Common myeloid progenitor, CD34-positive (primary cell): ENCODE measurements at places on chromosomes 12 and 14.
A peak's percentile ranks its signal among the peaks of the same experiment; 100 is the strongest.

- no peak for DNase-seq
- peaks cover 11% of the 10 kb centered on the region for H3K4me1 ChIP-seq
- no peak overlapping the region for H3K27ac ChIP-seq
- no peaks in the 10 kb centered on the region for H3K36me3 ChIP-seq
- H3K4me3 ChIP-seq, result peak overlapping the region; percentile 59
- no peaks in the 10 kb centered on the region for H3K27me3 ChIP-seq
These were observed 496 bp downstream of the PPP2R5C start for GRCh38 chr14:101761881-101762529.

- H3K4me1 ChIP-seq, result no peaks in the 10 kb centered on the region
- no peaks in the 10 kb centered on the region for H3K36me3 ChIP-seq
- H3K27ac ChIP-seq, result no peak overlapping the region
- no peak overlapping the region for H3K4me3 ChIP-seq
- peaks cover 33% of the 10 kb centered on the region for H3K27me3 ChIP-seq
These were observed 6.0 kb upstream of the KCNH5 start for GRCh38 chr14:63051301-63051700.

DNA sequence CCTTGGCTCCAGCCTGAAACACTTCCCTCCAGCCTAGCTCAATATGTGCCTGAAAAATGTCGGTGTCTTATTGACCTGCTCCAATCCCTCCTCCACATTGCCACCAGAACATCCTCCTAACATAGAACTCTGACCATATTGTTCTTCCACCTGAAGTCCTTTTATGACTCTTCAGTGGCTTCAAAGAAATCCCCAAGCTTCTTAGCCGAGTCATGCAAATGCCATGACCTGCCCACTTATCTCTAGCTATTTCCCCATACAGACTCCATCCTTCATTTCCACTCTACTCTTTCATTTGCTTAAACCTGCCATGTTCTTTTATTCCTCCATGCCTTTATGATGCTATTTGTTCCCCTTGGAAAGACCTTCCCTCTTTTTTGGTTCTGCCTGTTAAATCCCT lies 568.6 kb downstream of the ETNK1 start:
- DNase-seq, result no peak
- no peaks in the 10 kb centered on the region for H3K36me3 ChIP-seq
- H3K4me3 ChIP-seq, result no peak overlapping the region
- H3K27ac ChIP-seq, result no peak overlapping the region
- H3K27me3 ChIP-seq, result no peaks in the 10 kb centered on the region

DNA sequence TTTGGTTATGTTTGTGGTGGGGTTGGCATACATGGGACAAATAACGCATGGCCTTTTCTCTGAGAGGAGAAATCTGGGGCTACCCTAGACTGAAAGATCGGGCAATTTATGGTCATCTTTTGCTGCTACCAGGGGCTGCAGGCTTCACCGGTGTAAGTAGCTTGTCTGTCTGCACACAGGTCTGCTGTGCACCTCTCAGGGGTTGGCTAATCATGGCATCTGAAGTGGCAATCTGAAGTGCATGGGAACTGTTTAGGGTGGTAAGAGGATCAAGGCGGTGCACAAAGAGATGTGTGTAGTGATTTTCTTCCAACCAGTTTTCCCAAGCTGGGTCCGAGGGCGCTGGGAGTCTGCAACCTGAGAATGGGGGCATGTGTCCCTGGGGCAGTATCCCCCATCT lies 141.3 kb downstream of the EMP1 start:
- no peak for DNase-seq
- no peaks in the 10 kb centered on the region for H3K4me1 ChIP-seq
- H3K27me3 ChIP-seq, result peaks cover 5% of the 10 kb centered on the region
- no peak overlapping the region for H3K4me3 ChIP-seq
- no peak overlapping the region for H3K27ac ChIP-seq

DNA sequence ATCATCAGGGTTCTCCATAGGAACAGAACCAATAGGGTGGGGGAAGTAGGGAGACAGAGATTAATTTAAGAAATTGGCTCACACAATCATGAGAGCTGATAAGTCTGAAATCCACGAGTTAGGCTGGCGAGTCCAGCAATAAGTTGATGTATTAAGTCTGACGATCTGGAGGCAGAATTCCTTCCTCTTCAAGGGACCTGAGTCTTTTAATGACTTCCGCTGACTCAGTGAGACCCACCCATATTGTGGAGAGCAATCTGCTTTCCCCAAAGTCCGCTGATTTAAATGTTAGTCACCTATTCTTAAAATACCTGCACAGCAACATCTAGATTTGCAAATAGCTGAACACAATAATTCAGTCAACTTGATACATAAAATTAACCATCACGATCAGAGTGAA lies 97.8 kb downstream of the SPTSSA start:
- no peaks in the 10 kb centered on the region for H3K27me3 ChIP-seq
- peaks cover 4% of the 10 kb centered on the region for H3K4me1 ChIP-seq
- H3K27ac ChIP-seq, result no peak overlapping the region
- no peak for DNase-seq

DNA sequence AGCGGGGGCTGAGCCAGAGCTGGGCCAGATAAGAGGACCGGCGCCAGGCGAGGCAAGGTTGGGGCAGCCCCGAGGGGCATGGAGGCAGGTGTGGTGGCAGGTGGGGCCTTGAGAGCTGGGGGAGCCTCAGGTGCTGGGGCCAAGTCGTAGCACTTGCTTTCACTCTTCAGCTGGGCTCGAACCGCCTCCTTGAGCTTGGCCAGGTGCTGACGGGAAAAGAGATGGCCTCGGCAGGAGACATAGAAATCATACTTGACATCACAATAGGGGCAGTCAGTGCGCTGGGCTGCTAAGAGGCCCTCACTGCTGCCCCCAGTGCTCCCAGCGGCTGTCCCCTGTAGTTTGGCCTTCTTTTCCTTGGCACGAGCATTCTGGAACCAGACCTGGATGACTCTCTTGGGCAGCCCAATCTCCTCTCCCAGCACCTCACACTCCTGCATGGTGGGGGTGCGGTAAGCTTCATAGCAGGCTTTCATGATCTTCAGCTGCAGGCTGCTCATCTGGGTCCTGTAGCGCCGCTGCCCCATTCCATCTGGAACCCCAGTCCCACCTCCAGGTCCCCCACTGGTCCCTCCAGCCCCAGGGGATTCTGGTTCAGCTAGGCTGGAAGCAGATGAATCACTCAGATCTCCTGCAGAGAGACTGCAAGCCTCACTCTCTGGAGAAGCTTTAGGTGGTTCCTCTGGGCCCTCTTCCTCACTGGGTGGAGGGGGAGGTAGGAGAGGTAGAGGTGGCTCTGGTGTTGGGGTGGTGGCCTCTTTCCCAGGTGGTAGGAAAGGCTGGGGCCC lies 28.1 kb downstream of the ZFHX2 start:
- no peaks in the 10 kb centered on the region for H3K4me1 ChIP-seq
- H3K36me3 ChIP-seq, result no peaks in the 10 kb centered on the region
- no peaks in the 10 kb centered on the region for H3K27me3 ChIP-seq
- no peak for DNase-seq
- no peak overlapping the region for H3K27ac ChIP-seq

GRCh38 chr12:94702696-94703095 lies 52.3 kb upstream of the TMCC3 start:
- no peak for DNase-seq
- no peak overlapping the region for H3K4me3 ChIP-seq
- H3K36me3 ChIP-seq, result no peaks in the 10 kb centered on the region
- H3K27ac ChIP-seq, result no peak overlapping the region

DNA sequence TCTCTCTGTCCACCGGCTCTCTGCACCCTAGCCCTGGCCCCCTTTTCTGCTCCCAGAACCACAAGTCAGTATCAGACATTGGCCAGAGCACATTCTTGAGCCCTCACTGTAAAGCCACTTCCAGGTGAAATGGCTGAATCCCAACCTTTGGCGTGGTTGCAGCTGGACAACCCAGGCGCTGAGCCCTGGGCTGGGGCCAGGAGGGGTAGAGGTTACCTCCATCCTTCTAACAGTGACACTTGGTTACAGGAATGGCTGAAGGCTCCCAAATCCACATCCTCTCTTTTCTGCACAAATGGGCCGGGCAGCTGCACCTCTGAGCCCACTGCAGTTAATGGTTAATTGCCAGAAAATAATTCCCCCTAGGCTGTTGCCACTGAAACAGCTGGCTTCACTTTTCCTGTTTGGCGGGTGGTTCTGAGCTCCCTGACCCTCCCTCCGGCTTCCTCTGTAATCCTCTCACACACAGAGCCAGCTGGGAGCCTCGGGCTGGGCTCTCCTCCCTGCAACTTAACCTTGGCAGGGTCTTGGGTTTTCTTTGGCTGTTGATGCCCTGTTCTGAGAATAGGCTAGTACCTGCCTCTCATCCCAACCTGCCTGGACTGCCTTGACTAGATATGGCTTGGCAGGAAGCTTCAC lies 44.1 kb downstream of the TSPAN11 start:
- no peak overlapping the region for H3K4me3 ChIP-seq
- peaks cover 2% of the 10 kb centered on the region for H3K27me3 ChIP-seq
- H3K36me3 ChIP-seq, result no peaks in the 10 kb centered on the region
- no peaks in the 10 kb centered on the region for H3K4me1 ChIP-seq

- H3K4me3 ChIP-seq, result no peak overlapping the region
- no peak overlapping the region for H3K27ac ChIP-seq
- H3K36me3 ChIP-seq, result no peaks in the 10 kb centered on the region
- DNase-seq, result no peak
- H3K27me3 ChIP-seq, result no peaks in the 10 kb centered on the region
- H3K4me1 ChIP-seq, result no peaks in the 10 kb centered on the region
These were observed 111.6 kb upstream of the PZP start for GRCh38 chr12:9319842-9320173.

DNA sequence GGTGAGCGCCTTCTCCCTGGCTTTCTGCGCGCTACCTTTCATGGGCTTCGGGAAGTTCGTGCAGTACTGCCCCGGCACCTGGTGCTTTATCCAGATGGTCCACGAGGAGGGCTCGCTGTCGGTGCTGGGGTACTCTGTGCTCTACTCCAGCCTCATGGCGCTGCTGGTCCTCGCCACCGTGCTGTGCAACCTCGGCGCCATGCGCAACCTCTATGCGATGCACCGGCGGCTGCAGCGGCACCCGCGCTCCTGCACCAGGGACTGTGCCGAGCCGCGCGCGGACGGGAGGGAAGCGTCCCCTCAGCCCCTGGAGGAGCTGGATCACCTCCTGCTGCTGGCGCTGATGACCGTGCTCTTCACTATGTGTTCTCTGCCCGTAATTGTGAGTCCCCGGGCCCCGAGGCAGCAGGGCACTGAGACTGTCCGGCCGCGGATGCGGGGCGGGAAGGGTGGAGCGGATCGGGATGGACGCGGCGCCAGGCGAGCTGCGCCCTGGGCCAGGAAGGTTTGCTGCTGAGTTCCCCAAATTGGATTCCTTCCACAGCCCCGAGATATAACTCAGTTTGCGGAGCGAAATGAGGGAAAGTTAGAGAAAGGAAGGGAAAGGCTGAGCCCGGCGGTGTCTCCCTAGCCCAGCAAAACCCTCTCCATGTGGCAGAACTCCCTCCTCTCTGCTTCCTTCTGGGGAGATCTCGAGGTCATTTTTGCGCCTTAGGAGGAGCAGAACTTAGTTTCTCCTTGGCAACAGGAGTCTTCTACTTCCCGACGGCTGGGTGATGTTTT lies 972 bp downstream of the PTGDR start:
- peaks cover 33% of the 10 kb centered on the region for H3K4me1 ChIP-seq
- peaks cover 37% of the 10 kb centered on the region for H3K27me3 ChIP-seq
- peak overlapping the region; percentile 70 for H3K4me3 ChIP-seq
- H3K27ac ChIP-seq, result no peak overlapping the region
- no peak for DNase-seq

GRCh38 chr14:22978981-22979671 lies 3.2 kb downstream of the AJUBA start:
- peaks cover 4% of the 10 kb centered on the region for H3K4me1 ChIP-seq
- H3K36me3 ChIP-seq, result no peaks in the 10 kb centered on the region
- peaks cover 15% of the 10 kb centered on the region for H3K27me3 ChIP-seq

- no peak overlapping the region for H3K27ac ChIP-seq
- H3K36me3 ChIP-seq, result peaks cover 18% of the 10 kb centered on the region
- DNase-seq, result no peak
- H3K27me3 ChIP-seq, result no peaks in the 10 kb centered on the region
These were observed 22.2 kb downstream of the NR2C1 start for GRCh38 chr12:95051241-95051640.

DNA sequence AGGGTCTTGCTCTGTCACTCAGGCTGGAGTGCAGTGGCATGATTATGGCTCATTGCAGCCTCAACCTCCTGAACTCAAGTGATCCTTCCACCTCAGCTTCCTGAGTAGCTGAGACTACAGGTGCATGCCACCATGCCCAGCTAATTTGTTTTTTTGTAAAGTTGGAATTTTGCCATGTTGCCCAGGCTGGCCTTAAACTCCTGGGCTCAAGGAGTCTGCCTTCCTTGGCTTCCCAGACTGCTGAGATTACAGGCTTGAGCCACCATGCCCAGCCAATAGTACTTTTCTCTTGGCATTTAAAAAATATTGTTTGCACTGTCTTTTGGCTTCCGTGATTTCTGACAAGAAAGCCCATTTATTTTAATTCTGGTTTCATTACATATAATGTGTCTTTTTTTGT lies 61.3 kb downstream of the DIP2B start:
- no peaks in the 10 kb centered on the region for H3K27me3 ChIP-seq
- no peak for DNase-seq
- peaks cover 16% of the 10 kb centered on the region for H3K4me1 ChIP-seq
- no peak overlapping the region for H3K4me3 ChIP-seq
- H3K36me3 ChIP-seq, result no peaks in the 10 kb centered on the region
- no peak overlapping the region for H3K27ac ChIP-seq

DNA sequence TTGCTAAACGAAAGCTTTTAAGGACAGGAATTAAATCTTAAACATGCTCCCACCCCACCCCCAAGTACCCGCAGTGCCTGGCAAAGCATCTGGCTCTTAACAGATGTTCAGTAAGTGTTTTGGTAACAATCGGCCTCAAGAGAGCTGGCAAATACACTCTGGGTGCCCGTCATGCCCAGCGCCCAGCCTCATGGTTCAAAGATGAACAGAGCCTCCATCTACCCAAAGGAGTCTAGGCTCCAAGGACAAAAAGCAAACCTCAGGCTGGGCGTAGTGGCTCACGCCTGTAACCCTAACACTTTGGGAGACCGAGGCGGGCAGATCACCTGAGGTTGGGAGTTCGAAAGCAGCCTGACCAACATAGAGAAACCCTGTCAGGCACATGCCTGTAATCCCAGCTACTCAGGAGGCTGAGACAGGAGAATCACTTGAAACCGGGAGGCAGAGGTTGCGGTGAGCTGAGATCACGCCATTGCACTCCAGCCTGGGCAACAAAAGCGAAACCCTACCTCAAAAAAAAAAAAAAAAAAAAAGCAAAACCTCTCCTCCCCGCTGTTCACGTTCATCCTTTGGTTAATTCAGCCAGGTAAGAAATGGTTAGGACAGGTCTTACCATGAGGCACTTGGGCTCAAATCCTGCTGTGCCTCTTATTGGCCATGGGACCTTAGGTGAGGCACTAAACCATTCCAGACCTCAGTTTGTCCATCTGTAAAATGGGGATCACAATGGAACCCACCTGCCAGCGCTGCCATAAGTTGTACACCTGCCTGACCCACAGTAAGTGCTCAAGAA lies 151.3 kb downstream of the BCL11B start:
- DNase-seq, result no peak
- H3K4me3 ChIP-seq, result no peak overlapping the region
- H3K36me3 ChIP-seq, result no peaks in the 10 kb centered on the region
- H3K4me1 ChIP-seq, result no peaks in the 10 kb centered on the region
- no peak overlapping the region for H3K27ac ChIP-seq
- peaks cover 5% of the 10 kb centered on the region for H3K27me3 ChIP-seq

DNA sequence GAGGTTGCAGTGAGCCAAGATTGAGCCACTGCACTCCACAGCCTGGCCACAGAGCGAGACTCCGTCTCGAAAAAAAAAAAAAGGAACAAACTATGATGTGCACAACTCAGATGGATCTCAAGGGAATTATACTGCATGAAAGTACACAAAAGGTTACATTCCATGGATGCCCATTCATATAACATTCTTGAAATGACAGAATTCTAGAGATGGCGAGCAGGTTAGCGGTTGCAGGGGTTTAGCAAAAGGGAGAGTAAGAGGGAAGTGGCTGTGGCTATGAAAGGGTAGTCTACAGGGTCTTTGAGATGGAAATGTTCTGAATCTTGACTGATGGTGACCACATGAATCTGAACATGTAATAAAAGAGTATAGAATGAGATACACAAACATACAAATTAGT lies 49.7 kb downstream of the CKB start:
- H3K4me1 ChIP-seq, result no peaks in the 10 kb centered on the region
- H3K36me3 ChIP-seq, result peaks cover 23% of the 10 kb centered on the region
- DNase-seq, result no peak
